ENCODE measurements at places on chromosomes 4 and X.
A peak's percentile ranks its signal among the peaks of the same experiment; 100 is the strongest.

DNA sequence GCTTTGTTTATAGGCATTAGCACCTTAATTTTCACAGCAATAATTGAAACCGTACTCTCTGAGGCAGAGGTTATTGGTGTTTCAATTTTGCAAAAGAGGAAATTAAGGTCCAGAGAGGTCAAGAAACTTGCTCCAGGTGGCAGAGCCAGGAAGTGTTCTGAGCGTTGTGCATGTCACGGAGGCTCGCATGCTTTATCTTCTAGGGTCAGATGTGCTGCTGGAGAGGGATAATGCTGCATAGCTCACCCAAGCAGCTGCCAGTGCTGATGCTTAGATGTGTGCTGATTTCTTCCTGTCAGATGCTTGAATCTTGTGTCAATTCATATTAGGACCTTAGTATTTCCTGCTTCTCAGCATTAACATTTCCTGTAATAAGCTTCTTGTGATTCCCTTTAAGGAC is 13.0 kb upstream of the FGF5 start:
- DNase-seq = no peak

DNA sequence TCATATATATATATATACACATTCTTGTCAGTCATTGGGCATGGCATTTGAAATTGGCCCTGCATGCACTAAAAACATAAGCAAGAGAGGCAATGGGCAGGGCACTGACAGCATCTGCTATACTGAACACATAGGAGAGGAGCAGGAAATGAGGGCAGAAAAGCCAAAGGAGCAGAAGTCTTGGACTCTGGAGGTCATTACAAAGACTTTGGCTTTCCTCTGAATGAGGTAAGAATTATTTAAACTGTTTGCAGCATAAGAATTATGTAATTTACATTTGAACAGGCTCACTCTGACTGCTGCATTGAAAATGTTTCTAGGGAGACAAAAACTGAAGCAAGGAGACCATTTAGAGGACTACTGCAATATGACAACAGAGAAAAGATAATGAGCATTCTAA is 396.5 kb downstream of the PRDM5 start:
- no peak for DNase-seq

DNA sequence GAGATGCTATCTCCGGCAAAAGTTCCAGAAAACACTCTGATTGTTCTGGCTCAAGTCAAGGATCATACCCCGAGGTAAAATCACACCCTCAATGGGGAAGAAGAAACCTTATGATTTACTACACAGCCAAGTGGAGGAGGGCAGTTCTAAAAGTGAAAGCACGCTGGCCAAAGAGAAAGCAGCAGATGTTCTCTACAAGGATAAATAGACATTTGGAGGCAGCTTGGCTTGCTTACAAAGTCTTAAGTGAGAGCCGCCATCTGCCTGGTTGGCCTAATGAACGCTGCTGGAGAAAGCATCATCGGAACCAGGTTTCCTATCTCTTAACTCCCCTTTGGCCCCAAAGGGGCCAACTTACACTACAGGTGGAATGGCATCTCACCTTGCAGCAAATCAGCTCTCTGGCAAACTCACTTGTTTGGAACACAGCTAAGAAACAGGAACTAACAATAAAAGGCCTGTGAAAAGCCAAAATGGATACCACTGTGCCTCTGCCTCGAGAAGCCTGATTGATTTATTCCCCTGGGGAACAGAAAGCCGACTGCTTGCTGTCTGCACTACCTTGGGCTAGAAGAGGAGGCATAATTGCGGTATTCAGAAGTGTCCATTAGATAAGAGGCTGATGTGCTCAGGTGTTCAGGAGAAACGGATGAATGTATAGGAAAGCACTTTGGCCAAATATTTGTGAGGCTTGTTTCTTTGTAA is 22.8 kb downstream of the FRAS1 start:
- no peak for DNase-seq

GRCh38 chr4:134650461-134650860 is 448.9 kb upstream of the PABPC4L start:
- DNase-seq = no peak

- DNase-seq = no peak
Measured at GRCh38 chr4:3630598-3631543, 98.6 kb upstream of the LRPAP1 start.

DNA sequence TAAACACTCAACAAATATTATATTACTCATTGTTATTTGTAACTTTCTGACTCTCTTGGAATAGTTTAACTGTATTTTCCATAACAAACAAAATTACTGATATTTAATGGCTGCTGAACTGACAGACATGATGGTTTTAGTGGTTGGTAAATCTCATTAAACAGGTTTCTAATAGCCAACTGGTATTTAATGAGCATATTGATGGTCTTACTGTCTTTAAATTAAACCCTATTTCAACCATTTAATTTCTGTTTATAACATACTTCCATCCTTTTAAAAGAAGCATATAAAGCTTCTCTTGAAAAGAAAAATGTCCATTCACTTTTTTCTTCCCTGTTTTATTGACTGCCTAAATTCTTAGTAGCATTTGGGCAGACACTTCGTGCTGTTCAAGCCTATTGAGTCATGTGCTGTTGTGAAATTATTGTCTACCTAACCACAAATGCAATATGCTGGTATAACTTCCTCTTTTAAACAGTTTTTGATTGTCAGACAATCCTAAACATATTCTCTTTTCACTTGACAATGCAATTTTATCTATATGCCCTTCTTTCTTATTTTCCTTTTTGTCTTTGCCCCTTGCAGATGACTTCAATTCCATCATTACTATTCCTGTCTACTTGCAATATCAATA is 163.9 kb upstream of the SLC7A11 start:
- DNase-seq = peak; percentile 34

- DNase-seq = no peak
Measured at GRCh38 chr4:168713253-168713652, 216.4 kb downstream of the PALLD start.

DNA sequence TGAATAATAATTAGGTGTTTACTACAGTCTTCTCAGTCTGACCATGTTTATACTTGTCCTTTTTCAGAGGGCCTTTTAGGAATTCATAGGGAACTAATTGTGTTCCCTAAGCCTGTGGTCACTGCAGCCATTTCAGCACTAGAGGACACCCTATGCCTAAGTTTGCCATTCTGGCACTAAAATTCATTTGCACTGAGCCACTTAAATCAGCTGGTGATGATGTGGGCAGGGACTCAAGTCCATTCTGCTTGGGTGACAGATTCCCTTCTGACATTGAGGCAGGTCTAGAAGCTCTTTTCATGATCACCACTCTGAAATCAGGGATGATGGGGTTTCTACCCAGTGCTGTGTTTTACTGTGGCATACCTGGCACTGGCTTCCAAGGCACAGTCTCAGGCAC is 1178.9 kb upstream of the DIAPH2 start:
- DNase-seq = no peak

DNA sequence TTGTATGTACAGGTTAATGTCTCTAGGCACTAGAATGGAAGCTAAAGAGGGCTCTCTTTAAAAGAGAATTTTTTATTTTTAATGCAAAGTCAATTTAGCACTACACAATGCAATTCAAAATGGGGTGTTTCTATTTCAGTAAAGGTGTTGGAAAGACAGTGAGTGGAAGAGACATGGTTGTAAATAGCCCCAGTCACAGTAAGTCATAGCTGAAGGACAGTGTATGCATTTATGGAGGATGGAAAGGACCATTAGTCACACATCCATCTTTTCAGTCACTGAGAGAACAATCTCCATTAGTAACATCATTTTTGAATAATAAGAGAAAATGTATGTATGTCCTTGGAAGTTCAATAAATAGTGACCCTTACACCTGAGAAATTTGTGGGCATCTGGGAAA is 148.0 kb downstream of the PDHA2 start:
- DNase-seq = no peak

DNA sequence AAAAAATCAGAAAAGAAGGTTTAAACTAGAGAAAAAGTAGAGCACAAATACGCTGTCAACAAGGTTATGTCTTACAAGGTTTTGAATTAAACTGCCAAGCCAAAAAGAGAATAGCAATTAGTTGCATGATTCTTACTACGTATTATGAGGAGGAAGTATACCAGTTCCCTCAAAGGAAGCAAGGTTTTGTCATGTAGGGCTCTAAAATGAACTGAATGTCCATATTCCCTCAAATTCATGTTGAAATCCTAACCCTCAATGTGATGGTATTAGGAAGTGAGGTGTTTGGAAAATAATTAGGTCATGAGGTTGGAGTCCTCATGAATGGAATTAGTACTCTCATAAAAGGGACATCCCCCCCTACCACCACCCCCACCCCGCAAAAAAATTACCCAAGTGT is 201.0 kb downstream of the FBXW7 start:
- no peak for DNase-seq

DNA sequence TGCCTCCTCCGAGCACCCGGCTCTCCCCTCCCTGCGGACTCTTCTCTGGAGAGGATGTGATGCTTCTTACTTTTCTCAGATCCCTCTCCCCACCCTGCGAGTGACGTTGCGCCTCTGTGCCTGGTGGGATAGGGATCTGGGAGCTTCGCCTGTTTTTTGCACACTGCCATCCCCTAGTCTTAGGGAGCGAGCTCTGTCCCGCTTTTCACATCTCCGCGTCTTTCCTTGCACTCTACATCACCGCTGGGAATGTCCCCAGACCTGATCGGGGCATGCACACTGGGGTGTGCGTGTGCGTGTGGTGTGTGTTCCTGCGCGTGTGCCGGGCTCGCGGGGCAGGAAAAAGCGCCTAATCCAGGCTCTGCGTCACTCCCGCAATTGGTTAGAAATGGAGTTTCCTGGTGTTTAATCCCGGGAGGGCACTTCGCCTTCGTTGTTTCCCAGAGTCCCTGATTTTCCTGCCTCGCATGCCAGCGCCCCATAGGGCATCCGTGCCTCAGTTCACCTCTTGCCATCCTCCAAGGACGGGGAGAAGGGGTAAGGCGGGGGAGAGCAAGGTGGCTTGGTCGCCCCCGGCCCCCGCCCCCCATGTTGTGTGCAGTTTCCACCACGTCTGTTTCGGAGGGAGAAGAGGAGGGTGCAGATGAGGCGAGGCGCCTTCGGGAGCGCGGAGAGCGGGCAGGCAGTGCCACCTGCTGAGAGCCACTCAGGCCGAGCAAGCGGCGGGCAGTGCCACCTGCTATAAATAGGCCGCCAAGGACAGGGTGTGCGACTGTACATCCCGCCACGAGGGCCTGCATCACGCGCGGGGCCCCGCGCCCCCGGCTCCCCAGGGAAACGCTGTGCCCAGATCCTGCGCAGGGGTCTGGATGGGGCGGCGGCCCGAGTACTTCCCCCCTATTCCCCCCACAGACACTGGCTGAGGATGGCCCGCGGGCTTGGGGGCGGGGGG is 759 bp upstream of the TBC1D1 start:
- no peak for DNase-seq

GRCh38 chrX:19740744-19741143 is 146.7 kb downstream of the SH3KBP1 start:
- no peak for DNase-seq

GRCh38 chr4:26217961-26218676 is 102.7 kb upstream of the RBPJ start:
- DNase-seq = no peak

DNA sequence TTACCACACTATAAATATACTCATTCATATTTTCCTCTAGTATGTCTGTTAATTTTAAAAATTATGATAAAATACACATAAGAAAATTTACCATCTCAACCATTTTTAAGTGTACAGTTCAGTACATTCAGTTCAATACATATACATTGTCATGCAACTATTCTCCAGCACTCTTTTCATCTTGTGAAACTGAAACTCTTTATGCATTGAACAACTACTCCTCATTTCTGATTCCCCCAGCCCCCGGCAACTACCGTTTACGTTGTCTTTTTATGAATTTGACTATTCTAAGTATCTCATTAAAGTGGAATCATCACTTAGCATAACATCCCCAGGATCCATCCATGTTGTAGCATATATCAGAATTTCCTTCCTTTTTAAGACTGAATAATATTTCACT is 8.7 kb downstream of the SMARCAD1 start:
- no peak for DNase-seq

GRCh38 chrX:138889149-138889548 is 177.6 kb upstream of the FGF13 start:
- no peak for DNase-seq

GRCh38 chrX:19720236-19720635 is 167.2 kb downstream of the SH3KBP1 start:
- DNase-seq = no peak

DNA sequence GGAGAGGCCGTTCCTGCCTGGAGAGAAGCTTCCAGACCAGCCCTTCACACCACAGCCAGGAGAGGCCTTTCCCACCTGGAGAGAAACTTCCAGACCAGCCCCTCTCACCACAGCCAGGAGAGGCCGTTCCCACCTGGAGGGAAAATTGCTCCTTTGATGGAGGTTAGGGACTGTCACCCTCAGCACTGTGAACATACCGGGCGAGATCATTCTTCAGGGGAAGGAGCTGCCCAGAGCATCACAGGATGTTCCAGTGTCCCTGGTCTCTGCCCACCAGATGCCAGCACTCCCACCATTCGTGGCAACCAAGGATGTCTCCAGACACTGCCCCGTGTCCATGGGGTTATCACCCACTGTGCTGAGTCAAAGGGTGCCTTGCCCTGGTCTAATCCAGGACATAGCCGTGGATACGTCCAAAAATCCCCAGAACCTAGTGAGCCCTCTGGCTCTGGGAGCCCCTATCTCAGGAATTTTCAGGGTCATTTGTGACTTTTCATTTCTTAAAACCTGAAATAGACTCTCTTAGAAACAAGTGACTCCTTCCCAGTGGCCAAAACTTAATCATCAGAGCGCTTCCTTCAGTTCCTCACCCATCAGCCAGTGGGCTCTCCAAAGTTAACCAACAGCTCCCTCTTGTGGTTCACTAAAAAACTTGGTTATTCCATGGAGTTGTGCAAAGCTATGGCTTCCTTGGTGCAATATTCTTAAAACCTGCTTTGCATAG is 80.2 kb downstream of the CRMP1 start:
- DNase-seq = peak; percentile 41

- DNase-seq = no peak
Measured at GRCh38 chrX:120120223-120120622, 4.5 kb upstream of the RHOXF1 start.

GRCh38 chr4:39808231-39808749 is 110.4 kb downstream of the UBE2K start:
- DNase-seq = no peak

- no peak for DNase-seq
Measured at GRCh38 chrX:72043636-72044035, 88.1 kb downstream of the RTL5 start.

DNA sequence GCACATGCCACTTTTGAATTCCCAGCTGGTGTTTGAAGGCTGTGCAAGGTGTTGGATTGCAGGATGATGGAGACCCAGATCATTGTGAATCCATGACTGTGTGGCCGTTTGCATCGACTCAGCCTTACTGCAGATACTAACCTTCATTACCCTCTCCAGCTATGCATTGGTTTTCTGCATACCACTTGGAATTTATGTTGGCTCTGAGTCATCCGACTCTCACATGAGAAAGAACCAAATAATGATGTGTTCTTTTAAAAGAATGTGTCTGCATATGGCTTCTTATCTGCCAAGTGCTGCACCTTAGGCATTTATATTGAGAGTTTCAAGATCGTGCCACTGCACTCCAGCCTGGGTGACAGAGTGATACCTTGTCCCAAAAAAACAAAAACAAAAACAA is 106.7 kb upstream of the PRKX start:
- peak; percentile 66 for DNase-seq

Measured in fibroblast of skin of left quadriceps (primary cell).